ENCODE measurements at places on chromosomes 6 and 20.

DNA sequence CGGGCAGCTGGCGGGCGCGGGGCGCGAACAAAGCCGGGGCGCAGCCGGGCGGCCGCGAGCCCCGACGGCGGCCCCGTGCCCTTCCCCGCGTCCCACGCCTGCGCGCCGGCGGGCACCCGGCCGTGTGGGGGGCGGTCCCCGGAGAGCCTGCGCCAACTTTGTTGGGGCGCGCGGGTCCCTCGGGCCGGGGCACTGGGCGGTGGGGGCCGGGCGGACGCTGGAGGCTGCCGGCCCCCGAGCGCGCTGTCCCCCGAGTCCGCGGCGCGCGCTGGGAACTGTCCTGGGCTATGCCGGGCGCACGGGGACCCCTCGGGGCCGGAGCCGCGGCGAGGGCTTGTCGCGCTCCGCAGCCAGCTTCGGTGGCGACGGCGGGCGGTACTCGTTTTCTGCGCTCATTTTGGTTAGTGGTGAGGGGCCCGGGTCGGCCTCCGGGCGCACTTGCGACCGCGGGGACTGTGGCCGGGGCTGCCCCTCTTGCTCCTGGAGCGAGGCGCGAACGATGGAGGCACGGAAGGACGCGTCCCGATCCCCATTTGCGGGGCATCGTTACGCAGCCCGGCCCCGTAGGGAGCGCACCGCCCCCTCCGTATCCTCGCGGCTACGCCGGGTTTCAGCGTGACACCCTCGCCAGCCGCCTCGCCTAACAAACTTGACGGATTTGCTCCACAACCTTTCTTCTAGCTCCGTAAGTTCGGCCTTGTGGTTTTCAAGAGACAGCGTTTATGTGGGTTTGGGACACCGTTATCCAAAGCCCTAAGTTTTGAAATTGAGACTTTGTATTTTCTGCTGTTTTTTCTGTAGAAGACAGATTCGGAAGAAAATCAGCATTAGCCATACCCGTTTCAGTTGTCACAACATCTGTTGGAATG lies 622 bp downstream of the SS18L1 start:
- DNase-seq = no peak

- no peak for DNase-seq
Observed at GRCh38 chr6:102417368-102417998, 1024.0 kb downstream of the GRIK2 start.

- no peak for DNase-seq
Observed at GRCh38 chr6:108728826-108729225, 119.4 kb upstream of the ARMC2 start.

DNA sequence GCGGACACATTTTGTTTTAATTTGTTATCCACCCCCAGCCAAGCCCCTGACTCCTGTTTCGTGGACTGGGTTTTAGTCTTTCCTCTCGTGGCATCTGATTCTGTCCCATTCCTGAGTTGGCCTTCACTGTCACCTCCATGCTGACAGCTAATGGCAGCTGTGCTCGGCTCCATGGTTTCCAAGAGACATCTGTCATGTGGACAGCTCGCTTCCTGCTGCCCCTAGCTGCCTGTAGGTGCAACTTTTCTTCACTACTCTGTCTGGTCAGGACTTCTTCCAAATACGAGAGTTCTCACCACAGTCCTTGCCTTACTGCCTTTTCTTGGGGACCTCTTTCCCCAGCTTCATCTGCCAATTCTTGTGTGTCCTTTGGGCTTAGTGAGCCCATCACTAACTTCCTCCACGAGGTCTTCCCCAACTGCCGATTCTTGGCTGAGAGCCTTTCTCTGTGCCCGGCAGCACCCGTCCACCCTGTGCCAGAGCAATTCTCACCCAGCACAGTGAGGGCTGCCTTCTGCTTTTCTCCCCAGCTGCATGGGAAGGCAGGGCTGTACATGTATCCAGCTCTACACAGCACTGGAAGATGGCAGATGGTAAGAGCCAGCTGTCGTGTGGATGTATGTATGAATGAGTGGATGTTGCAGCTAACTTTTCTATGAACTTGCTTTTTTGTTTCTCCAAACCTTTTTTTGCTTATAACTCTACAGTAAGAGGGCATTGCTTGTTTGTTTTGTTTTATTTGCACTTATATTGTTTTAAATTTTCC lies 140.4 kb downstream of the F13A1 start:
- DNase-seq = no peak

DNA sequence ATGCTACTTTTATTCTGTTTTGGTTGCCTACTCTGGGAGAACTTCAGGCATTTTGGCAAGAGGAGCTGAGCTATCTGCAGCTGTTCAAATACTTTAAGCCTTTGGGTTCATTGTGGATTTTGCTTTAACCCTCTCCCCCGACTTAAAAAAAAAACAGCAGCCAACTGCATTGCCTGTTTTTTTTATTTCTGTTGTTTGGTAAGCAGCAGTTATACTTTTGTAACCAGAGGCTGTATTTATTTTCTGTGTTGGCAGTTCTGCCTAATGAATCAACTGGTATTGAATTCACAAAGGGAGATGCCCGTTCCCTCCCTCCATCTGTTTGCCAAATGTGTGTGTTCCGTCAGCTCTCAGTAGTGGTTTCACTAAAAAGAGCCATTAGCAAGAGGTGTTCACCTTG lies 484.0 kb downstream of the UTRN start:
- DNase-seq = no peak

- DNase-seq = no peak
Observed at GRCh38 chr6:31383149-31383548, 20.2 kb upstream of the MICA start.

DNA sequence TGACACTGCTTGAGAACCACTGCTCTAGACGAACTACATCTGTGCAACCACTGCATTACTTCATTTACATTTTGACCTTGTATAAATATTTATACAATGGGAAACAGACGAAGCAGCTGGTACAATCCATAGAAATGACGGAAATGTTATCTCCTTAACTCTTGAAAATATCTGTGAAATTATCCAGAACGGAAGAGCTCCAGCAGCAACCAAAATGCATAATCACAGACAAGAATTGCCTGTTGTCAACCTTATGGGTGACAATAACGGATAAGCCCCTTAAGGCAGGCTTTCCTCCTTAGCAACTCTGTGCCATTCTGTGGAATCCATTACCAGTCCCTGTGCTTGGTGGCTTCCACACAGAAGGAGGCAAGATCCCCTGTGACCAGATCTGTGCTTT lies 115.4 kb downstream of the DTNBP1 start:
- DNase-seq = no peak

- no peak for DNase-seq
Observed at GRCh38 chr6:143695130-143695968, 17.6 kb downstream of the PHACTR2 start.

DNA sequence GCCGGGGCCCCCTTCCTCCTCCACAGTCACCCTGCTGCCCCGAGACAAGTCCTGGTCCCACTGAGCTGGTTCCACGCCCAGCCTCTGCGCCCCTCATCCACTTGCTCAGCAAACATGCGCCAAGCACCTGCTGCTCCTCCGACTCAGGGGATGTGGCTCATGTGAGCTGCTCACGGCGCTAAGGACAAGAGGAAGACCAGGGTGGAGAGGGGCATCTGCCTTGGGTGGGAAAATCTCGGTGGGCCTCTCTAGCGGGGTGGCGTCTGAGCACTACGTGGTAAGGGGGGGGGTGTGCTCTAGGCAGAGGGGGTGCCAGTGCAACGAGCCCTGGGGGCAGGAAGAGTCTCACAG lies 4.5 kb downstream of the LAMA5 start:
- DNase-seq = no peak

GRCh38 chr6:96611342-96611991 lies 48.5 kb downstream of the FHL5 start:
- DNase-seq = no peak

- DNase-seq = peak; percentile 66
Observed at GRCh38 chr6:145199961-145200360, 535.4 kb downstream of the EPM2A start.

- DNase-seq = peak; percentile 18
Observed at GRCh38 chr6:28683945-28684538, 158.4 kb downstream of the GPX5 start.

DNA sequence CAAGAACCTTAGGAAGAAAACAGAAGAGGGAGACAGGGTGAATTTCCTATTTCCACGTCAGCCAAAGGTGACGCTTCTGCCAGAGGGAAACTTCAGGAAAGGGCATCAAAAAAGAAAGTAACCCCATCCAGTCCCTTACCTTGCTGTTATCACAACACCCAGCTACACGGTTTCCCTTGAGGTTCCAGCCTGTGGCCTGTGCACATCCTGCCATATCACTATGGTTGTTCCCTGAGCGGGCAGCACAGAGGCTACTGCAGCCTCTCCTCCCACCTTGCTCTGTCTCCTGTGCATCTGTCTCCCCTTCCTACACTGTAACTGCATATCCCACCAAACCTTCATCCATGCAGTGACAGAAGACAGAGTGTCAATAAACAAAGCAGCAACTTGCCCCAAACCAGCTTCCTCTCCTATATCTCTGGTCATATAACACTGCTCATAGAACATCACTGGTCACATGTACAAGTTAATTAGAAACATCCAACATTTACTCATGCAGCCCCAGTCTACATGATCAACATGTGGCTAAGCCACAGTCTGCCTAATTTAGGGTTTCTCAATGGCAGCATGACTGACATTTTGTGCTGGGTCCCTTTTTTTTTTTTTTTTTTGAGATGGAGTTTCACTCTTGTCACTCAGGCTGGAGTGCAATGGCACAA lies 54.7 kb downstream of the GFOD1 start:
- no peak for DNase-seq

DNA sequence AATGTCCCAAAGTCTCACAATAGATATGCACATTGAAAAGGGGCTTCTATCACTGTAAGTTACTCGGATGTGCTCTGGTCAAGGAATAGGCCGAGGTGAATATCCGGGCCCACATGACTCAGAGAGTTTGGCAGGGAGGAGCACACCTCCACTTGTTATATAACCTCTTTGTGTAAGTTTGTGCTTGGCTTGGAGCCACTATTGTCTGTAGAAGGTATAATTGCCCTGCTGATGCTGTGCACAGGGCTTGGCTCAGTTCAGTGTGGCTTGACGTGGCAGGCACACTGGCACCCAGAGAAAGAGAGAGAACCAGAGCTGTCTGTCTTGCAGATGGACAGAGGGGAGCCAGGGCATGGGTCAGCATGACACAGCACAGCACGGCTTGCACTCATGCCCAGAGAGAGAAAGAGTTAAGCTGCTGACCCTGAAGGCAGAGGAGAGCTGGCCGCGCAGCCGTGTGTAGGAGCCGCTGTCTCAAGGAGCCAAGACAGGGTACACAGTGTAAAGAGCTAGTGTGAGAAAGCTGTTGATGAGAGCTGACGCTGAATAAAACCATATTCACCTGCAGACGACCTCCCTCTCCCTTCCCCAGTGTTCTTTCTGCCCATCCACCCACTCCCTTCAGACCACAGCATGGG lies 482.5 kb downstream of the C6orf118 start:
- DNase-seq = no peak

- DNase-seq = no peak
Observed at GRCh38 chr6:26123675-26123946, 36.4 kb downstream of the HFE start.

DNA sequence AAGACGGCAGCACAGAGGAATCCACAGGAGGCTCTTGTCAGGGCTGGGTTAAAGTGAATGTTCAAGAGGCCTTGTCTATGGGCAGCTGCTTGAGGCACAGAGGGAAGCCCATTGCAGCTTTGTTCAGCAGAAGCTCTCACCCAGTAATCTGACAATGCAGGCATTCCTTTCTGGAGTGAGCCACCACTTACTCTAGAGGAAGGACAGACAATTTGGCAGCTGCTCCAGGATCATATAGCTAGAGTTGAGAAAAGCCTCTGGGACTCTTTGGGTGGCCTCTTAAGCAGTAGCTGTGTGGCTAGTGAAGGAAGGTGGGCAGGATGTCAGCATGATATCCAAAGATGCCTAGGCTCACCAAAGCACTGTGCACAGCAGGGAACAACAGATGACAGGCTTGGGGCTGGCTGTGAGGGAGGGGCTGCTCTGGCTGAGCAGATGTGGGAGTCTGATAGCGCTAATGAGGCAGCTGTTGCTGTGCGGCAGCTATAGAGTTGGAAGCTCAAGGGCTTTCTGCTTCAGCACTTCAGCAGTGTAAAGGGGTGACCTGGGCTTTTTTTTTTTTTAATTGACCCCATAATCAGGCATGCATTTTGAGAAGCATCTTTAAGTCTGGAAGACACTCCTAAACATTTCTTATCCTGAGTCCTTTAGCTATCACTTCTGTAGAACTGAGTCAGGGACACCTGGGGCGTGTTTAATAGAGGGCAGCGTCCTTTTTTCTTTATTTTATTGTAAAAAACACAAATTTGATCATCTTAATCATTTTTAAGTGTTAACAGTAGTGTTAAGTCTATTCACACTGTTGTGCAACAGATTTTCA lies 27.2 kb downstream of the CMTR1 start:
- no peak for DNase-seq

DNA sequence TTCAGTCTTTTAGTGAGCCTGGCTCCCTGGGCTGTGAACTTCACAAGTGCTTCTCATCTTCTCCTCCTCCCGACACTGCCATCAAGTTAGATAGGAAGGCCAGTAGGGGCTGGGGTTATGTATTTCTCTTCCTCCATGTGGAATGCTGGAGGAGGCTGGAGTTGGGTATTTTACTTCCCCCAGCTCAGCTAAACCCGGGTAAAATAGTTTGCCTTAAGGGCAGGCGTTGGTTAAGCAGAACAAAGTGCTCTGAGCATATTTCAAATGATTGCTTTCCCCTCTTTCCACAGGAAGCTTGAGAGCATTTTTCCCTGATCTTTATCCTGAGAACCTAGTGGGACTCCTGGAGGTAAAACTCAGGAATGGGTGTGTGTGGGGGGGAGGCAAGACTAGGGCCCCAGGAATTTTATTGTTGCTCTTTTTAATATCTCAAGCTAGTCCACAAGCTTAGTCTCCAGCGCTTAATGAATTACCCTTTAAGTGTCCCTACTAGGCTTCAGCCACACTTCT lies 16.9 kb upstream of the SUPT3H start:
- DNase-seq = no peak

DNA sequence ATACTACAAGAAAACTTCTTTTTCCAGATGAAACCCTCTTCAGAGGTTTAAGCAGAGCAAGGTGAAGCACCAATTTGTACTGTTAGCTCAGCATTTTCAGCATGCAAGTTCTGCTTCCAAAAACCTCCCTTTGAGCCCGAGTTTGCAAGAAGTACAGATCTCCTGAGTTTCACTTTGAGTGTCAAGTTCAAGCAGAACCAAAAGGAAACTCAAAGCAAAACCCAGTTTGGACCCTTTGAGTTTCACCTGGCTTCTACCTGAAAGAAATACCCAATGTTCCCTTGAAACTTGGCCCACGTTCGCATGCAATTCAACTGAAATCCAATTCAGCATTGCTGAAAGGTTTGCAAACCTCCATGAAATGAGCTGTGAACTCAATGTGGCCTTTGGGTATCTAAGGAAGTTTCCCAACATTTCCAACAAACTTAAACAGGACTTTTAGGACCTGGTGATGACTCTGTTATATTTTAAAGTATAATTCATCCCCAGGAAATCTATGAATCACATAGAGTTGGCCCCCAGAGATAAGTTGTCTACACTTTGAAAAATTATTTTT lies 62.9 kb upstream of the HBS1L start:
- DNase-seq = no peak

Data from Panc1 (cell line).